Adrenal gland (tissue), 19 donors: ENCODE measurements at places on chromosomes 6 and 20. TPM values are rescaled to one million over a fixed set of nuclear protein-coding genes. Genes with fewer than 3 reads are reported as not detected.

CDH4 gene
- 0.41 TPM for total RNA-seq

POPDC3 gene
- total RNA-seq: 0.61 TPM

LY6G6F gene
- total RNA-seq: not detected

PI16 gene
- total RNA-seq: 0.12 TPM

MLIP gene
- total RNA-seq: 7.7 TPM

SCUBE3 gene
- 5.3 TPM for total RNA-seq

SLC26A8 gene
- 0.11 TPM for total RNA-seq

- DNase-seq: no peak
- no peaks in the 10 kb centered on the region for H3K4me1 ChIP-seq
- H3K27ac ChIP-seq: no peak overlapping the region
- H3K4me3 ChIP-seq: no peak overlapping the region
- H3K27me3 ChIP-seq: no peaks in the 10 kb centered on the region
- H3K36me3 ChIP-seq: no peaks in the 10 kb centered on the region
Measured at GRCh38 chr20:51831866-51832265, 29.5 kb upstream of the SALL4 start.

GRCh38 chr20:4875578-4876067 is 125.7 kb downstream of the SLC23A2 start:
- H3K4me3 ChIP-seq: no peak overlapping the region
- peak overlapping the region; percentile 15 for H3K27ac ChIP-seq
- H3K36me3 ChIP-seq: no peaks in the 10 kb centered on the region
- H3K27me3 ChIP-seq: no peaks in the 10 kb centered on the region

GRCh38 chr6:46676604-46677313 is 10.9 kb upstream of the TDRD6 start:
- H3K4me1 ChIP-seq: no peaks in the 10 kb centered on the region
- H3K27me3 ChIP-seq: no peaks in the 10 kb centered on the region

DNA sequence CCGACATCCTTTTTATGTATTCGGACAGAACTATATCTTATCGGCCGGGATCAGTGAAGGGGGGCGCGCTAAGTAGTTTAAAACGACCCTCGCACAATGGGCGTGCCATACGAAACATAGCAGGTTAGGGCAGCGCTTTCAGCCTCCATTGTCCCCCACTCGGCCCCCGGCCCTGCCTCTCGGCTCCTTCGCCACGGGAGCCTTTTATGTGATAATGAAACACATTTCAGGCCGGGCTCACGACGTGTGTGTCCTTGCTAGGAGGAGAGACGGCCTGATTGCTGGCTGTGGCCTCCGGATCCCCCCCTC is 5.3 kb downstream of the FOXA2 start:
- H3K27me3 ChIP-seq: peaks cover 81% of the 10 kb centered on the region
- H3K4me3 ChIP-seq: no peak overlapping the region
- DNase-seq: no peak

DNA sequence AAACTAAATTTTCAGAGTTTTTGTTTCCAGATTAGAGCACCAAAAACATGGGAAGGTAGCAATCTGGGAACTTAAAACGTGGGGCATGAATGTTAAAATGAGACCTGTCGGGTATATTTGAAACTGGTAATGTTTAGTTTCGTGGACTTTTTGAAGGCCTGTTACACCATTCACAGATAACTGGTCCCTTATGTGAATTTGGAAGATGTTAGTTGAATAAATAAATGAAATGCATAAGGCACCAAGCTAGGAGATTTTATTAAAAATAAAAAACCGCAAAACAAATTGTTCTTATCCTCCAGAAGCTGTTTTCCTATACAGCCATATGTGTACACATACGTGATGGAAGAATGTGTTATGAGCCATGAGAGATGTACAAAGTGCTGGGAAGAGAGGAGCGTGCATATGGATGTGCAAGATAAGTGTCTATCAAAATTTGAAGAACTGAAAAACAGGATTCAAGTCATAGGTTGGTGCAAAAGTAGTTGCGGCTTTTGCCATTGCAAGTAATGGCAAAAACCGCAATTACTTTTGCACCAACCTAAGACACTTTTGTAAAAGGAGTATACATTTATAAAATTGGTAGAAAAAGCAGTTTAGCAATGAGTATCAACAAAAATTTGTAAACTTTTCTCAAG is 700 bp upstream of the MCUR1 start:
- no peaks in the 10 kb centered on the region for H3K36me3 ChIP-seq
- H3K4me3 ChIP-seq: no peak overlapping the region
- peaks cover 42% of the 10 kb centered on the region for H3K4me1 ChIP-seq

- peaks cover 10% of the 10 kb centered on the region for H3K4me1 ChIP-seq
- DNase-seq: no peak
- H3K4me3 ChIP-seq: no peak overlapping the region
- H3K27ac ChIP-seq: no peak overlapping the region
Measured at GRCh38 chr6:26268659-26269402, 96.2 kb upstream of the BTN3A2 start.

DNA sequence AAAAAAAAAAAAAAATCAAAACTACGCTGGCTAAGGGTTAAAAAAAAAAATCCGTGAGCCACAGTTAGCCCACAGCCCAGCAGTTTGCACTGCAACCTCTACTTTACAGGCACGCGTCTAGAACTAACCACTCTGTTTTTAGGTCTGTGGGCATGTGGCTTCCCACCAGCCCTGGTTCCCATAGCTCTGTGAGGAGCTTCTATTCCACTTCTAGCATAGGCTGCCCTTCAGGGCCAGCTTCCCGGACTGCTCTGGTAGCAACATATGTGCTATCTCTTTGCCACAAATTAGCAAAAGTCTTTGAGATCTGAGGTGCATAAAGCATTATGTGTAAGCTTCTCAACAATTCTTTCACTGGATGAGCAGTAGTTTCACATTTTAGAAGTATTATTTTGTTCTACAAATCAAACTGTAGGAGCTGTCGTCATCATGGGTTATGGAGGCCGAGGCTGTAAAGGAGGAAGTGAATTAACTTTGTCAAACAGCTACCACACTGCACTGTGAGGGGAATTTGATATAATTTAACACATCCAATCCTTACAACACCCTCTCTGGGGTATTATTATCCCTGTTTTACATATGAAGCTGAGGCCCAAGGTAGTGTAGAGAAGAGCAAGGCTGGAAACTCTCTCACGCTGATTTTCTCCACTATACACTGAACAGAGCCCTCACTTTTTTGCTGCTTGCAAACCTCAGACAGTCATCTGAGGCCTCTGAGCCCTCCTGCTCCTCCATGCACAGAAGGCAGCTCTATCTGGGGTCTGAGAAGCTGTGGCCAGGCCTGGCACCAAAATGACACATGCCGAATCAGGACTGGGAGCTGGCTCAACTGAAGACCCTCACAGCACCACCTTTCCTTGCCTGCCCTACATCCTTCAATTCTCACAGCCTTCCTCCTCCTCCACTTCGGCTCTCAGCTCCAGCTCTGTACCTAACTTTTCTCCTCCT is 35.4 kb downstream of the MAN1A1 start:
- H3K4me3 ChIP-seq: no peak overlapping the region
- H3K4me1 ChIP-seq: peaks cover 40% of the 10 kb centered on the region
- H3K36me3 ChIP-seq: no peaks in the 10 kb centered on the region
- DNase-seq: no peak
- H3K27me3 ChIP-seq: no peaks in the 10 kb centered on the region

- no peak overlapping the region for H3K4me3 ChIP-seq
- no peak for DNase-seq
- H3K27ac ChIP-seq: no peak overlapping the region
Measured at GRCh38 chr20:54065601-54066038, 4.8 kb downstream of the BCAS1 start.

DNA sequence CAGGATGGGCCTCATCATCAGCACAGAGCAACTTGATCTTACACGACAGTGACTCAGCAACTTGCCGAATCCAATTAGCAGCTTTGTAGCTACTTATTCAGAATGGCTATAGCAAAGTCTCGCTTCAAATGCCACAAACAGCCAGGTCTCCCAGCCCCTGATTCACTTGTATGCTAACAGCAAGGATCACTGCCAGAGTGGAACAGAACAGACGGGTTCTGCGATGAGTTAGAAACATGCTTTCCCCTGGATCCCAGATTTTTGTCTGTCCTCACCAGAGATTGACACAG is 254.4 kb downstream of the NRN1 start:
- H3K4me1 ChIP-seq: no peaks in the 10 kb centered on the region
- H3K36me3 ChIP-seq: no peaks in the 10 kb centered on the region
- H3K4me3 ChIP-seq: no peak overlapping the region
- H3K27me3 ChIP-seq: no peaks in the 10 kb centered on the region
- peak; percentile 66 for DNase-seq
- H3K27ac ChIP-seq: no peak overlapping the region

- no peak overlapping the region for H3K4me3 ChIP-seq
- DNase-seq: no peak
- peaks cover 5% of the 10 kb centered on the region for H3K4me1 ChIP-seq
- H3K36me3 ChIP-seq: no peaks in the 10 kb centered on the region
- no peaks in the 10 kb centered on the region for H3K27me3 ChIP-seq
- no peak overlapping the region for H3K27ac ChIP-seq
Measured at GRCh38 chr6:35376281-35376680, 33.9 kb downstream of the PPARD start.

- H3K27me3 ChIP-seq: no peaks in the 10 kb centered on the region
- H3K4me1 ChIP-seq: no peaks in the 10 kb centered on the region
- H3K36me3 ChIP-seq: no peaks in the 10 kb centered on the region
- no peak overlapping the region for H3K27ac ChIP-seq
- H3K4me3 ChIP-seq: no peak overlapping the region
Measured at GRCh38 chr20:62088258-62089127, 22.8 kb upstream of the TAF4 start.

DNA sequence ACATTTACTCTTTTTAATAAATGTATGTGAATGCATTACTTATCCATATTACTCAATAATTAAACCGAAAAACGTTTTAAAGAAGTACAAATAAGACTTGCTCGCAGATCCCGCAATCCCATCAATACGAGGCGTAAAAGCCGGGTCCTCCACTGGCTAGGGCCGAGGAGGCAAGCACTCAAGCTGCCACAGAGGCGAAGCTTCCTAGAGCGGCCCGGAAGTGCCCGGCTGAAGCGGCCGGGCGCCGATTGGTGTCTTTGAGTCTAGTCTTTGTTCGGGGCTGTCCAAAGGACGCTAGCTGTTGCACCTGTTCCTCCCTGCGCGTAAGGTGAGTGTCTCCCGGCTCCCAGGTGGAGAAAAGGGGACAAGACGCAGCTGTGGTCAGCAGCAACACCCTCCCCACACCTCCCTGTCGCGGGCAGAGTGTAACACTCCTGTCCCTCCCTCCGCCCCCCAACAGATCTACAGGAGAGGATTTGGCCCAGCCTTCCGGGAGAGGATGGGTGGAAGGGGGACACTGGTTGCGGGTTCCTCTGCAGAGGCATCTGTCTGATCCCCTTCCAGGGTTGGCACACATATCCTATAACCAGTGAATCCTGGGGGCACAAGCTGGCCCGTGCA is at the start of gene ZSCAN16:
Gene ZSCAN16 (plus strand): TSS at position 260 of the 621 bp plus-strand sequence. CDS start 835 bp downstream, outside the sequence.
- H3K27ac ChIP-seq: peak within 1 kb of the TSS; percentile 48
- peak; percentile 77 for DNase-seq
- H3K36me3 ChIP-seq: no peaks in the 10 kb centered on the region
- peak within 1 kb of the TSS; percentile 38 for H3K4me3 ChIP-seq

GRCh38 chr20:63785691-63786131 is 45.4 kb downstream of the ZBTB46 start:
- no peak overlapping the region for H3K4me3 ChIP-seq
- no peak for DNase-seq
- peaks cover 4% of the 10 kb centered on the region for H3K4me1 ChIP-seq

DNA sequence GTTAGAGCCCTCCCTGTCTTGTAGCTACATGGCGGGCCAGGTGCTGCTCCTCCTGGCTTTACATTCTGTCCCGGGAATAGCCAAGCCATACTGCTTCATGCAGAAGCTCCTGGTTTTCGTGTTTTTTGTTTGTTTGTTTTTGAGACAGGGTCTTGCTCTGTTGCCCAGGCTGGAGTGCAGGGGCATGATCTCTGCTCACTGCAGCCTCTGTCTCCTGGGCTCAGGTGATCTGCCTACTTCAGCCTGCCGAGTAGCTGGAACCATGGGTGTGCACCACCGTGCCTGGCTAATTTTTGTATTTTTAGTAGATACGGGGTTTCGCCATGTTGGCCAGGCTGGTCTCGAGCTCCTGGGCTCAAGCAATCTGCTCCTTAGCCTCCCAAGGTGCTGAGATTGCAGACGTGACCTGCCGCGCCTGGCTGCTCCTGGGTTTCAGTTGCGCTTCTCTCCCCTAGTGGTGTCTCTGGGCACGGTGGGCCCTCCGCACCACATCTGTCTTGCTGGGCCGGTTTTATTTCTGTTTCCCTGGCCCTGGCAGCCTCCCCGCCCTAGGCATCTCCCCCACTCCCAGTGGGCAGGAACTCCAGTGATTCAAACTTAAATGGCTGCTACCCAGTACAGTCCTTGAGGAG is 12.9 kb downstream of the CDYL start:
- no peak for DNase-seq
- no peaks in the 10 kb centered on the region for H3K27me3 ChIP-seq
- H3K27ac ChIP-seq: no peak overlapping the region
- no peaks in the 10 kb centered on the region for H3K36me3 ChIP-seq

DNA sequence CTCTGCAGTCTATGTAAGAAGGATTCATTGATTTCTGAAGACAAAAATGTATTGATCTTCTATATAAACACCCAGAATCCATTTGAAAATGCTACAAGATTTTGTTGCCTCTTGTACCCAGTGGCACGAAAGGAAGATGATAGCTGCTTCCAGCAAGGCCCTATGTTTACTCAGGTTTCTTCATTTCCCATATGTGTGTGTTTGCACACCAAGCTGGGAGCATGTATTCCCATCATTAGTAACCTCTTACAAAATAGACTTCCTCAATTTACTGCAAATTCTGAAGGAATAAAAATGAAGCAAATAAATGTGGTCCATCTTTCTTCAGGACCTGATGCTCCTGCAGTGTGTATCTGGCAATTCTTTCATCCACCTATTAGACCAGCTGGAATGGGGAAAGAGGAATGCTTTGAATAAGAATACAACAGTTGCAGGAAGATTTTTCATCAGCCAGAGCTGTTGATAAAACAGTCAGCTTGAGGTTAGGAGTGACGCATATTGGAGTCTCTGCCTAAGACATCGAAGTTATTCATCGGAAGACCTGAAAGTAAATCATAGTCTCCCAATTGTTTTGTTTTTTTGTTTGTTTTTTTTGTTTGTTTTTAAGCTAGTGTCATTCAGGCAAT is 132.3 kb downstream of the PDE7B start:
- no peak overlapping the region for H3K4me3 ChIP-seq
- H3K27me3 ChIP-seq: no peaks in the 10 kb centered on the region
- H3K27ac ChIP-seq: no peak overlapping the region
- H3K36me3 ChIP-seq: no peaks in the 10 kb centered on the region

GRCh38 chr20:38588303-38588702 is 7.3 kb downstream of the ADIG start:
- H3K4me3 ChIP-seq: no peak overlapping the region
- H3K36me3 ChIP-seq: no peaks in the 10 kb centered on the region
- no peaks in the 10 kb centered on the region for H3K27me3 ChIP-seq
- H3K4me1 ChIP-seq: no peaks in the 10 kb centered on the region
- no peak overlapping the region for H3K27ac ChIP-seq
